ENCODE measurements at places on chromosomes 1 and 21.
A peak's percentile ranks its signal among the peaks of the same experiment; 100 is the strongest.

DNA sequence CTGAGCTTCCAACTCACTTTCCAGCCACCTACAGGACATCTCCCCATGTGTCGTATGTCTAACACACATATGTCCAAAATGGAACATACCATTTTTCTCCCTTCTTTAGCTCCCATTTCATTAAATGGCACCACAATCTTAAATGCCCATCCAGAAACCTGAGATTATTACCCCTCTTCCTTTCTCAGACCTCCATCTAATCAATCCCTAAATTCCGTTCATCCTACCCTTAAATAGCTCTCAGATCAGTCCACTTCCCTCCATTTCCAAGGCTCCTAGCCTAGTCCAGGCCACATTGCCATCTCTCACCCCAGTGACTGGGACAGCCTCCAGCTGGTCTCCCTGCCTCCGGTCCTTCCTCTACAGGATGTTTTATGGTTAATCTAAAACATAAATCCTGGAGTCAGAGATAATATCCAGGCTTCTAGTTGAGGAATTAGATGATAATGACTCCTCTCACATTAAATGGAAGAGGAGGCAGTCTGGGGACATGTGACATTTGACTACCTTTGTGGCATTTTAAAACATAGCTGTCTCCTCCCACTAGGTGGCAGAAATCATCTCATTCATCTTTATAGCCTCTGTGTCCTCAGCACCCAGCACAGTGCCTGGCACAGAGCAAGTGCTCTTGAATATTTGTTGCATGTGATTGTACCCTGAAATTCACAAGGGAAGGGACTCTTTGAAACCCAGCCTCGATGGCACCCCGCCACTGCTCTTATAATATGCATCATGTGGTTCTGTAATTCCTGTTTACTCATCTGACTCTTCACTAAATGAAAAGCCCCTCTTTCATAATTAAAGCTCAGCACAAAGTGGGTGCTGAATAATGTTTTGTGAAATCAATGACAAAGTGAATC lies 102.3 kb downstream of the TMEM53 start:
- no peak for DNase-seq

- peak; percentile 97 for DNase-seq
Observed at GRCh38 chr1:1273512-1274298, at the start of gene UBE2J2. UBE2J2 (minus strand) TSS chr1:1273854; CDS start chr1:1267992, 5,862 bp downstream.

DNA sequence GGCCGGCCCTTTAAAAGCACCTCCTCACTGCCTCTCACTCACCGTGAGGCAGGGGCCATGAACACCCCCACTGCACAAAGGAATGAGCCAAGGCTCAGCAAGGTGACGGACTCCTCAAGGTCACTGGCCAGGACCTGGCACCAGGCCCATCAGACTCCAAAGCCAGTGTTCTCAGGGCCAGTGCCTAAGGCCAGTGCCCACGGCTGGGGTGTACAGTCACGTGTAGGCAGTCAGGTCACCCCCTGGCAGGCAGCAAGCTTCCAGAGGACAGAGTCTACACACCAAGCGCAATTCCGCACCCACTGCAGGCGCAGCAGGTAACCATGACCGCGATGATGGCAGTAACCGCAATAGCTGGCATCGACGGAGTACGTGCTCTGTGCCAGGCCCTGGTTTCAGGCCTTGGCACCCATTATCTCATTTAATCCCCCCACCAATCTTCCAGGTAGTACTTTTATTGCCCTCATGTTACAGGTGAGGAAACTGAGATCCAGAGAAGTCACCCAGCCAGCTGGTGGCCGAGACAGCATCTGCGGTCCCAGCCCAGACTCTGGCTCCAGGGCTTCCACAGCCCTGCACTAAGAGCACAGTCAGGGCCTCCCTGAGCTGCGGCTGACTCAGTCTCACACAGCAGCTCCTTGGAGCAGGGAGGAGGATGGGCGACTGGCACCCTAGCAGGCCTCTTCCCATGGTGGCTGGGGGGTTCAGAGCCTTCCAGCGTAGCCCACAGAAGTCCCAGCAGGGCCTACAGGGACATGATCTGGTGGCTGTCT lies 27.0 kb downstream of the RAP1GAP start:
- DNase-seq: no peak

DNA sequence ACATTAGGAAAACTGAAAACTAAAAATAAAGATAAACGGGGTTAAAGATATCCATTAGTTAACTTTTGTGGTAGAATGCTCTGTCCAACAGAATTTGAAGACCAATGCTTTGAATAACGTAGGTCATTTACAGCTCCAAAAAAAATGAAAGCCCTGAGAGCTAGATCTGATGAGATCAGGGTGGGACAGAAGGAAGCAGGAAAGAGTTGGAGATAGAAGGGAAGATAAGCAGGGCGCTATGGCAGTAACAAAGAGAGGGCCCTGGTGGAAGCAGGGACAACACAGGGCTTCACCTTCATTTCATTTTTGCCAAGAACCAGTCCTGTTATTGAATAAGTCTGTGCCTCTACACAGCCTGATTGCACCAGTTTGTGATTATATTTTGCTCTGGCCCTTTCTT lies 51.0 kb upstream of the RGS8 start:
- DNase-seq: no peak

DNA sequence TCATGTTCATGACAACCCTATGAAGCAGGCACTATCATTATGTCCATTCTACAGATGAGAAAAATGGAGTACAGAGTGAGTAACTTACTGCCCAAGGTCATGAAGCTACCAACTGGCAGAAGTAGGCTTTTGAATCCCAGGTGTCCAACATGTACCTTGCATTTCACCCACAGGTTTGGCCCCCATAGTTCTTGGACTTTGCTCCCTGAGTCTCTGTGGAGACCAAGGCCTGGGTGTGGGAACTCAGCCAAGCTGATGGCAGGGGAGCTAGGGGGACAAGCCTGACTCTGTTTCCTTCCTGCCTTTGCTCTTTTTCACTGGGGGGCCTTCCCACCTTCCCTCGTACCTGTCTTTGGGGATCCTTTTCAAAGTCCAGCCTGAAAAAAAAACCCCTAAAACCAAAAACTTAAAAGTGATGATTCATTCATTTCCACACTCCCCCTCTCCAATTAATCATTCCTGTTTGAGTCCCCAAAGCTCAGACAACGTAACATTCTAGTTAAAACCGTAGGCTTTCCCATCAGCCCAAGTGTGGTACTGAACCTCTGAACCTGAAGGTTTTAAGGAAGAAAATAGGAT lies 8.5 kb upstream of the TTC22 start:
- no peak for DNase-seq

DNA sequence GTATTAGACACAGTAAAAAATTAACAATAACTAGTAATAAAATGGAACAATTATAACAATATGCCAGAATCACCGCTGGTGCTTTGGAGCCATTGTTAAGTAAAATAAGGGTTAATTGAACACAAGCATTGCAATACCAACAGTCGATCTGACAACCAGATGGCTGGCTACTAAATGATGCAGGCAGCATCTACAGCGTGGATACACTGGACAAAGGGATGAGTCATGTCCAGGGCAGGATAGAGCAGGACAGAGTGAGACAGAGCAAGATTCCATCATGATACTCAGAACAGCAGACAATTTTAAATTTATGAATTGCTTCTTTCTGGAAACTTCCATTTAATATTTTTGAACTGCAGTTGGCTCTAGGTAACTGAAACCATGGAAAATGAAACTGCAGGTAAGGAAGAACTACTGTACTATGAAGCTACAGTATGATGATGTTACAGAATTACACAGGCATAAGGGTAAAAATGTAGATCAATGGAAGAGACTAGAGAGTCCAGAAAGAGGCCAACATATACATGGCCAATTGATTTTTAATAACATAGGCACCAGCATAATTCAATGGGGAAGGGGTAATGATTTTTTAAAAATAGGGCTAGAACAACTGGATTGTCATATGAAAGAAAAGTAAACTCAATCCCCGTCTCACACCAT lies 168.7 kb downstream of the RRAGC start:
- DNase-seq: no peak

GRCh38 chr1:40058453-40059337 lies 18.2 kb downstream of the CAP1 start:
- DNase-seq: no peak

GRCh38 chr1:8674481-8674880 lies 143.0 kb downstream of the RERE start:
- DNase-seq: no peak

GRCh38 chr1:5921129-5921528 lies 71.1 kb downstream of the NPHP4 start:
- DNase-seq: no peak

DNA sequence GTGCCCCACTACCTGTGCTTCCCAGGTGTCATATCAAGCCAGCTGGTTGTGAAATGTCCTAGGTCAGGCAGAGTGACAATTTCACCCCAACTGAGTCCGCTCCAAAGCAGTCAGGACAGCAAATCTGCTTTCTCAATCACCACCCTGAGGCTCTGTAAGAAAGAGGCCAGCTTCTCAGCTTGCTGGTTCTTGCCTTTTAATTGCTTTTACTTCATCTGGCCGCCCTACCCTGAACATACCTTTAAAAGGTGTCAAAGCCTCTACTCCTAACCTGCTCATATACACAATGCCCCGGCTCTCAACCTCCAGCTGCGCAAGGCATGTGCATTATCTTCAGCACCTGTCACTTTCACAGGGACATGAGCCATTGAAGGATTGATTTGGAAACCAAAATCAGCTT lies 581.6 kb downstream of the NPHP4 start:
- DNase-seq: no peak

DNA sequence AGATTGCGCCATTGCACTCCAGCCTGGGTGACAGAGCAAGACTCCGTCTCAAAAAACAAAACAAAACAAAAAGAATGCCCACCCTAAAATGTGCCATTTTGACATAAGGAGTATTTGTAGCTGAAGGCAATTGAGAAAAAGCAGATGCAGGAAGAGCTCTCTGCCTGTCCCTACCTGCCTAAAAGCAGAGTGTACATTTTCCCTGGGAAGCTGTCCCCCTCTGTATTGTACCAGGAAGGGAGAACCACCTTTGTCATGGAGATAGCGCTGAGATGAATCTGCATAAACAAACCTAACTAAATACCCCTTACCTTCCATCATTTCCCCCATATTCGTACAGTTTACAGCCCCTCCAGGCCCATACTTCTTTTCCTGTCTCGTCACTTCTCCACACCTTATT lies 94.4 kb upstream of the SLC45A1 start:
- DNase-seq: no peak

DNA sequence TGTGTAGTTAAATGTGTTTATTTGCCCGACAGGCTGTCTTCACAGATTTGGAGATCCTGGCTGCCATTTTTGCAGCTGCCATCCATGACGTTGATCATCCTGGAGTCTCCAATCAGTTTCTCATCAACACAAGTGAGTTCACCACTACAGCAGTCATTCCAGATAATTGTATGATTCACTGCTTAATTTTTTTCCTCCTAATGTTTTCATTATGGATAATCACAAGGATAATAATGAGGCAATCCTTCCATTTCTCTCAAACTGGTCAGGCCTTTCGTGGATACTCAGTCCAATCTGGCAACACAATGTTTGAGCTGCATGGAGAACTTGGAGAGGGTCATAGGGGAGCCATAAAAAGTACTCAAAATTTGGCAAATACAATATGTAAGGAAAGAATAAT lies 168.3 kb upstream of the SGIP1 start:
- DNase-seq: no peak

DNA sequence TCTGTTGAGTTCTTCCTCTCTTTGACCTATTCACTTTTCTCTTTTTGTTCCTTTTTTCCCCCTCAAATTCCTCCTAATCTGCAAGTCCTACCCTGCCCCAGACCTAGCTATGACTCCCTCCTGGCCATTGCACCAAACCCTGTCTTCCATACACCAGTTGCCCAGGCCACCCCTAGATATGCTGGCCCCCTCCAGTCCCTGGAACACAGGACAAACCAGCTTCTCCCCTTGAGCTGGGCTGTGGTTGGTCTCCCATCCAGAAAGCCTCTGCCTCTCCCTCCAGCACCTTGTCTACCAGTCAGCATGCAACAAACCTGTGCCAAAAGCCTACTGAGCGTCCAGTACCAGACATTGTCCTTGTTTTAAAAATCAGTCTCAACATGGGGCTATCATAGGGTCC lies 59.4 kb downstream of the ELK4 start:
- no peak for DNase-seq

- DNase-seq: no peak
Observed at GRCh38 chr1:55898181-55898580, 681.2 kb downstream of the PLPP3 start.

DNA sequence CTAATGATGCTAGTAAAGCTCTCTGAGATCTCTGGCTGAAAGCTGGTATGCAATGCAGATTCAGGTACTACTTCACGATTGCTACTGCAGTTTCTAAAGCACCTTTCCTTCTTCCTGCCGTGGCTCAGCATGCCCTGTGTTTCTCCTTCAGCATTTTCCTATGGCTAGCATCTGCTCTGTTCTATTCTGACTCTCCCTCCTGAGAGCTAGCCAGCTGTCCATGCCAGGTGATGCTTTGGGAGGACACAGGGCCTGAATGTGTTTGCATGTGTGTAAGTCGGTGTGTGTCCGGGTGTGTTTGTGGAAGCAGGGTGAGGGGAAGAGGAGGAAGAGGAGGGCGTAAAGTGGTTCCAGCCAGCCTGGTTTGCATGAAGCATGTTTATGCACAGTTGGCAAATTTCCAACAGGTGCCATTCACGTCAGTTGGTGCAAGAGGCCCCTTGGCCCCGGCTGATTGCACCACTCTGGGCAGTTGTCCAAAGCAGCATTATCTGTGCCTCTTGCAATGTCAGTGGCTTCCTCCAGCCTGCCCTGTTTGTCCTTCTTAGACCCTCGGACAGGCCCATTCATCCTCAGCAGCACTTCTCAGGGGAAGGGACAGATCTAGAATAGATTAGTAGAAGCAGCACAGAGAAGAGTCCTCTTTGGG lies 433.3 kb downstream of the DISC1 start:
- no peak for DNase-seq

GRCh38 chr21:33259428-33259827 lies 6.7 kb upstream of the IL10RB start:
- DNase-seq: no peak

DNA sequence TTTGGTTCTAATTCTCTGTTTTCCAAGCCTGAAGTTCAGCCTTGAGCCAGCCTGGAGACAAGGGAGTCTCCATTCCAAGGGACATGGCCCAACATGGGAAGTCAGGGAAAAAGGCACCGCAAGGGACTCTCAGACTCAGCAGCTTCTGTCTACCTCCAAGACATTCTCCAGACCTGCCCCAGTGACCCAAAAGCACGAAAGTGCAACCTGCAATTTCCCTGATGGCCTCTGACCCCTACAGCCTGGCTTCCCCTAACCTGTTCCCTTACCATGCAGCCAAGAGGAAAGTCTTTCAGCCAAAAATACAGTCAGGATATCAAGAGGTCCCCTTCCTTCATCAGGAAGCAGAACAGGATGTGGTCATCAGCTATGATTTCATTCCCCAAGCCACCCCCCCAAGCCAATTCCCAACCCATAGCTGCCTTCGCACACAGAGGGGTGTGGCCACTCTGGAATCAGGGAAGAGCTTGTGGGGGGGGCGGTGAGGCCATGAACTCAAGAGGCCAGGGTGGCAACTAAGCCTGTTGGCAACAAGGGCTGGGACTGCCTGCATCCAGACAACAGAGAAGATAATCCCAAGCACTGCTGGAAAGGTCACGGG lies 59.2 kb downstream of the TIAM1 start:
- no peak for DNase-seq
